ENCODE measurements at places on chromosomes 2 and 18.

DNA sequence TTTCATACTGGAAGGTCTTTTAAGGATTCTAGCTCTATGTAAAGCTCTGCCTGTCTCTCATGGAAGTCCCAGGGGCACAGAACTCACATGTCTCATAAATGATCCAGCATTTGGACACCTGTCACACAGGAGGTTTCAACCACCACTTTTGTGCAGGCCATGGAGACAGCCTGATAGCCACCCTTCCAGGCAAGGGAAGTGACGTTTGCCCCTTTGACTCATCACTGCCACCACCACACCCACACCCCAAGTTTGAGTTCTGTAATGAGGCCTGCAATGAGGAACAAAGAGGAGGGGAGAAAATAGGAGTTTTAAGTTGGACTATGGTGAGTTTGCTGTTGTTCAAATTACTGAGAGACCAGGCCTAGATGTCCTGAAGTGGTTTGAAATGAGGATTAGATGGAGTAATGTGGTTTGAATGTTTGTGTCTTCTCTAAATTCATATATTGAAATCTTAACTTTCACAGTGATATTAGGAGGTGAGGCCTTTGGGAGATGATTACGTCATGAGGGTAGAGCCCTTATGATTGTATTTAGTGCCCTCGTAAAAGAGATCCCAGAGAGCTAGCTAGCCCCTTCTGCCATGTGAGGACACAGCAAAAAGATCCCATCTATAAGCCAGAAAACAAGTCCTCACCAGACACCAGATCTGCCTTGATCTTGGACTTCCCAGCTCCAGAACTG lies 175.3 kb upstream of the EPHA4 start:
- DNase-seq = no peak

DNA sequence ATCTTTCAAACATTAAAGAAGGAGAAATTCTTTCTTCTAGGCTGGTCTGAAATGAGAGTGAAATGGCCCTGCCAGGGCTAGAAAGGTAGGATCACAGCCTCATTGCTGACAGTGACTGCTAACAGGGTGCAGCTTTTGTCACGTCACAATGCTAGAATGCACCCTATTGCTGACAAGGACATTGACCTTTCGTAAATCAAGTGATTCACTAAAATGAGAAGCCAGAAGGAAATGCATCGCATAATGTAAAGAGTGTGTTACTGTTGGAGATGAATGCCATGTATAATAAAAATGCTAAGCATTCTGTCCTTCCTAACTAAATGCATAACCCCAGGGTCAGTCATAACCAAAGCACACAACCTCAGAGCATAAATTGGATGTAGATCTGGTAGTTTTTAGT lies 732.9 kb downstream of the TDRD15 start:
- no peak for DNase-seq

DNA sequence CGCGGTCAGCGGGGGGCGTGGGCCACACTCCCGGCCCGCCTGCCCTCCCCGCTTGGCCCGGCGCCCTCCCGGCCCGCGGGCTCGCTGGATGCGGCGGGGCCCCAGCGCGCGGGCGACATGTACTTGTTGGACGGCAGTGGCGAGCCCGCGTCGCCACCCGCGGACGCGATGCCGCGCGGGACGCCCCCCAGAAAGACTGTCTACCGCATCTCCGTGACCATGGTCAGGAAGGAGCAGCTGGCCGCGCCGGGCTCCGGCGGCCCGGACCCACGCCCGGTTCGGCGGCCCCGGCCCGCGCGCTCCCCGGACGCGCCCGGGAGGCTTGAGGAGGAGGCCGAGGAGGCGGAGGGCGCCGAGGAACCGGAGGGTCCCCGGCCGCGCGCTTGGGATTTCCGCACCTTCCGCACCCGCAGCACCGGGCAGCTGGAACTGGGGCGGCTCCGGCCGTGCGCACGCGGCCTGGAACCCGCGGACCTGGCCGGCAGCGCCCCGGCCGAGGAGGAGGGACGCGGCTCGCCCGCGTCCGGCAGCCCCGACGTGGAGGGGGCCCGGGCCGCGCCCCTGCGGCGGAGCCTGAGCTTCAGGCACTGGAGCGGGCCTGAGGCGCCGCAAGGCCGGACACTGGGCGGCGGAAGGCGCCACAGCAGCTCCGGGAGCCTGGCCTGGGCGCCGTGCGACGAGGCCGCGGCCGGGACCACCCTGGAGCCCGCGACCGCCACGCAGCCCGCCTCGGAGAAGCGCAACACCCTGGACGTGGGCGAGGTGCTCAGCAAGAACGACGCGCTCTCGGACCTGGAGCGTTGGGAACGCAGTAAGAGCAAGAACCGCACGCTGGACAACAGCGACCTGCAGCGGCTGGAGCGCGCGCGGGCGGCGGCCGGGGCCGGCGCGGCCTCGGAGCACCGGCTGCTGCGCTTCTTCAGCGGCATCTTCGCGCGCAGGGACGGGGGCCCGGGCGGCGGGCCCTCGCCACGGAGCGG lies 176.4 kb downstream of the AGAP1 start:
- peak; percentile 79 for DNase-seq

DNA sequence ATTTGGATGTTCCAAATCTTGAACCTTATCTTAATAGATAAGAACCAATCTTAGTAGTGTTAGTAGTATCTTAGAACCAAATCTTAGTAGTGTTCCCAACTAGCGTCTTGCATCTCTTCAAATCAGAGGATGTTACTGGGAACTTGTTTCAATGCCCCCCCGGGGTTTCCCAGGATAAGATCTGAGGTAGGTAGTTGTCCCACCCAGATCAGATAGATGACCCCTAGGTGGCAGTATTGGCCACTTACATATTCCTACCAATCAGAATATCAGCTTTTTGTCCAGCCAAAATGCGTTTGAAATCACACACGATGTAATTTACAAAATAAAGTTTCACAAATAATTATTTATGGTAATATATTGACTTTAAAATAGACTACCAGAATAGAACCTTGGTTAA lies 314.8 kb downstream of the MBD2 start:
- DNase-seq = peak; percentile 38

GRCh38 chr2:121197369-121198091 lies 87.5 kb downstream of the TFCP2L1 start:
- peak; percentile 83 for DNase-seq

DNA sequence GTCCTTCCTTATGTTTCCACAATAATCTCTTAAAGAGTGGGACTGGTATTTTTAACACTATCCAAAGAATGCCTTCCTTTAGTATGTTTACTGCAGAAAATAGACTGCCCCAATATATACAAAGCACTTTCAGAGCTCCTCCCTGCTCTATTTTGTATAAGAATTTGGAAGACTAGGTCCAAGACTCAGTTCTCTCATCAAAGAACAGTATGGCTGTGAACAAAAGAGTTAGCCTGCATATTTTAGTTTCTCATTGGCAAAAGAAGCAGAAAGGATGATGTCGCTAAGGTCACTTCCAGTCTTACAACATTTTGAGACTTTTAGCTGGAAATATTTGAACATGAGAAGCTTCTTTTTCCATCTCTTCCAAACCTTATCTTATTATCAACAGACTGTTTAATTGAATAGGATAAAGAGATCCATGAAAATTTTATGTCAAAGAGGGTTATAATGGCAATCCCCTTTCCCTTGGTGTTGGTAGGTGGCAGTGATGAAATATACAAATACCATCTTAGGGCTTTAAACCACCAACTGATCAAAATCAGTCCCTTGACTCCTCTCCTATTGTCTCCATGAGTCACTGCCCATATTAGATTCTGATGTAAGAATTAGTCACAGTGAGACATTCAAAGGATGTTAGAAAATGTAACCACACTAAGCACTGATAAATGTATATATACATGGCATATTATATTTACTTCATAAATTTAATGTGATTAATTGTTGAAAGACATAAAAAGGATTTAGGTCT lies 266.9 kb upstream of the DSEL start:
- peak; percentile 94 for DNase-seq

DNA sequence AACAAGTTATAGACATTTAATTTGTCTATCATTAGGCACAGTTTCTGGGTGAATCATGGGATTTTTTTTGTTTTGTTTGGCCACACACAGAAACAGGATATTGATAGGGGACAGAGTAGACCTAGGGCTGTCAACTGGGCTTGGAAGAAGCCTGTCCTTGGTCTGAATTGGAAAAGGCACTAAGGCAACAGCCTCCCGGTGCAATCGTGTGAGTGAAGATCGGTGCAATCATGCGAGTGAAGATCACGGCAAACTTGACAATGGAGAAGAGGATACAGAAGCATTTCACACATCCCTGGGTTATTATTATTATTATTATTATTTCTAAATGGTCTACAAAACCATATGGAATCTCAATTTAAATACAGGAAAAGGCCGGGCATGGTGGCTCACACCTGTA lies 94.5 kb downstream of the ACKR3 start:
- DNase-seq = no peak

DNA sequence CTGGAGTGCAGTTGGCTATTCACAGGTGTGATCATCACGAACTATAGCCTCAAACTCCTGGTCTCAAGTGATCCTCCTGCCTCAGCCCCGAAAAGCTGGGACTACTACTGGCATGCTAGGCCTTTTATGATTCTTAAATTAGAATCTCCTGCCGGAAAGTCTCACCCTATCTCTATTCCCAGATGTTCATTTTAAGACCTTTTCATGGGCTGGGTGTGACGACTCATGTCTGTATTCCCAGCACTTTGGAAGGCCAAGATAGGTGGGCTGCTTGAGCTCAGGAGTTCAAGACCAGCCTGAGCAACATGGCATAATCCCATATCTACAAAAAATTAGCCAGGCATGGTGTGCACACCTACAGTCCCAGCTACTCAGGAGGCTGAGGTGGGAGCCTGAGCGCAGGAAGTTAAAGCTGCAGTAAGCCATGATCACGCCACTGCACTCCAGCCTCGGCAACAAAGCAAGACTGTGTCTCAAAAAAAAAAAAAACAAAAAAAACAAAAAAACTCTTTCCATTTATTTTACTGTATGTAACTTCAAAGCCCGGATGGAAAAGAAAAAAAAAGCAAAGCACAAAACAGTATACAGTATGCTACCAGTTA lies 8.1 kb downstream of the PPP4R3B start:
- DNase-seq = no peak

- DNase-seq = peak; percentile 51
Observed at GRCh38 chr2:46294176-46294836, 2.9 kb upstream of the EPAS1 start.

DNA sequence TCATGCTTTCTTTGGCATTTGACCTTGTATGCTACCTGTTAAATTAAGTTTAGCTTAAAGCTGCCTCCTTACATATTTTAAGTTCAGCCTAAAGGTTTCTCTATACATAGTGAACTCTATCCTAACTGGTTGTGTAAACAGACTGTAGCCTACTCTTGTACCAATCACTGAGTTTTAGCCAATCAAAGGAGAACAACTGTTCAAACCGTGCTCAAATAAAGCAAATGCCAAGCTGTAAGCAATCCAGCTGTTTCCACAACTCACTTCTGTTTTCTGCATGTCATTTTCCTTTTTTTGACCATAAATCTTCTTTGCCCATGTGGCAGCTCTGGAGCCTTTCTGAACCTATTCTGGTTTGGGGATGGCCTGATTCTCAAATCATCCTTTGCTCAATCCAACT lies 1603.8 kb upstream of the ACVR2A start:
- DNase-seq = no peak

DNA sequence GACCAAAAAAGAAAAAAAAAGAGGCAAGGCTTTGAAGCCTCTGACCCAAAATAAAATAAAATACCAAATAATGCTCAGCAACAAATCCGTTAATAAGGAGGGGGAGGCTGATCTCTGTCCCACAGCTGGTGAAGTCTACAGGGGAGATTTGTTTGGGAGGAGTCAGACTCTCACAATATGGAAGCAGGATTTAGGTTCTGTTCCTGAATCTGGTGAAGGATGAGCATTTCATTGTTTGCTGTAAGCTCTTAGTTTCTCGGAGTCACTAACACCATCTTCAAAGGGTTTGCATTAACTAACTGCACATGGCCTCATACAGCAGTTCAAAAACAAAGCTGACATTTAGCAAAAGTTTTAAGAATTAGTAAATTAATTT lies 339.4 kb upstream of the TNP1 start:
- no peak for DNase-seq

DNA sequence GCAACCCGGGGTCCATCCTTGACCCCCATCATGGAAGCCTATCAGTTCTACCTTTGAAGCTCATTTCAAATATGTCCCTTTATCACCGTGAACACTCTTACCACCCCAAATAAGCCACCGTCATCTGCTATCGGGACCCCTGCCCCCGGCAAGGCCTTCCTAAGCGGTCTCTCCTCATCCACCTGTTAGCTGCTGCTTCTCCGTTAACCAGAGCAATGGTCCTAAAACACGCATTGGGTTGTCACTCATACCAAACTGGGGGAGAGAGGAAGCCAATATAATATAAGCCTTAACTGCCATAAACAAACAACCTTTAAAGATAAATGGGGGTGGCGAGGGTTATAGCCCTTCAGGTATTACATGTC lies 680 bp downstream of the ASNSD1 start:
- DNase-seq = no peak

DNA sequence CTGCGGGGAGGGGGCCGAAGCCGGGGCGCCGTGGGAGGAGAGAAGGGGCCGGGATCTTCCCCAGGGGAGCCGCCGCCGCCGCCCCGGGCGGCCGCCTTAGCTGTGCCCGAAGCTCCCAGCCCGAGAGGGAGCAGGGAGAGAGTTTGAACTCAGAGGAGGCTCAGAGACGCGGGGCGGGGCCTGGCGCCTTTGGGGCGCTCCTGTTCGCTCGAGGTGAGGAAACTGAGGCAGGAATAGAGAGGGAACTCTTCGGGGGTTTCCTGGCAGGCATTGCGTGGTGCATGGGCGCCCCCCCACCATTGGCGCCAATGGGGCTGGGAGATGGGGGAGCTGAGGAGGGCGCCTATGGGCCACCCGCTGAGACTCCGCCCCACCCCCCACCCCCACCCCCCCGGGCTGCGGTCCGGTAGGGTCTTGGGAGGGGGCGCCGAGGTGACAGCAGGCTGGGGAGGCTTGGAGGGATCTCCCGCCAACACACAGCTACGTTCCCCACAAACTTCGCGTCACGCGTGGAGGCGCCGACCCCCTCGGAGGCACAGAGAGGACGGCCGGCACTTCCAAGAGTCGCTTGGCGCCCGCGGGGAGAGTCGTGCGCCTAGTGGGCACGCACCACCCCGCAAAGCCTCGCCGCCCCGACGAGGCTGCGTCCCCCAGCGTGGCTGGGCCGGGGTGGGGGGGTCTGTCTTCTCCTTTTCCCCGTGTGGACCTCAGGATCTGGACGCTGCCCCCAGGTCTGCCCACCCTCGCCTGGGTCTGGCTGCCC lies 680 bp downstream of the CTDSP1 start:
- peak; percentile 41 for DNase-seq

DNA sequence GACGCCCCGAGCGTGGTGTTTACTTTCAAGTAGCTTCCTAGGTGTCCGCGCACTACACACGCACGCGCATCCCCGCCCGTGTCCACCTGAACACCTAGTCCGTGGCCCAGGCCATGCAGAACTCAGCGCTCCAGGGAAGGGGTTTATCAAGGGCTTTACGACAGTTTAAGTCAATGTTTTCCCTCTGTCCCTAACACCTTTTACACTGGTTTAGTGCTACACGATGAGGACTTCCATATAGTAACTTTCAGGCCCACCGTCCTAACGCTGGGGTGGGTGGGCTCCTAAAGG lies 1.4 kb upstream of the BCL2 start:
- DNase-seq = no peak

DNA sequence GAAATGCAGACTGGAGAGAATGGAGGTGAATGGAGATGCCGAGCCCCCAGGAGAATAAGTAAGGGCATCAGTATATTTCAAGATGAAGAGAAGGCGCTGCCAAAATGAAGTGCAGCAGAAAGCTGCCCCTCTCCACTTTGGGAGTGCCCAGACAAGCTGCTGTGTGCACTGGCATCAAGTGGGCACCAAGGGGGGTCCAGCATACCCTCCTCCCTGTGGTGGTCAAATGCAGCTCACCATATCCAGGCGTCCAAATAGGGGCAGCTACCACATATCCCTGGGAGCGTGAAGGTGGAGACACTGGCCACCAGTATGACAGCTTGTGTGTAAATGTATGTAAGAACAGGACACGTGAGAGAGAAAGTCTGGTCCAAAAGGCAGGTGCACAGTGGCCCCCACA lies 236.6 kb downstream of the KLHL29 start:
- no peak for DNase-seq

Measured in EH (cell line).